ENCODE measurements at places on chromosomes 7 and 10.

DNA sequence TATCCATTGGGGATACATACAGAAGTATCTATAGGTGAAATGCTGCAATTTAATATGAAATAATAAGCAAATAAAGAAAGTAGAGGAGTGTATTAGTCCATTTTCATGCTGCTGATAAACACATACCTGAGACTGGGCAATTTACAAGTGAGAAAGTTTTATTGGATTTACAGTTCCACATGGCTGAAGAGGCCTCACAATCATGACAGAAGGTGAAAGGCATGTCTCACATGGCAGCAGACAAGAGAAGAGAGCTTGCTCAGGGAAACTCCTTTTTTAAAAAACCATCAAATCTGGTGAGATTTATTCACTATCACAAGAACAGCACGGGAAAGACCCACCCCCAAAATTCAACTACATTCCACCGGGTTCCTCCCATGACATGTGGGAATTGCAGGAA, 82.8 kb upstream of the TRIM24 start:
- no peak overlapping the region for H3K27ac ChIP-seq
- no peak overlapping the region for H3K4me3 ChIP-seq

GRCh38 chr7:38410056-38410455, 136.6 kb upstream of the TARP start:
- H3K4me1 ChIP-seq: peaks cover 3% of the 10 kb centered on the region
- H3K4me3 ChIP-seq: no peak overlapping the region
- H3K36me3 ChIP-seq: no peaks in the 10 kb centered on the region
- no peak overlapping the region for H3K27ac ChIP-seq
- H3K27me3 ChIP-seq: no peaks in the 10 kb centered on the region

DNA sequence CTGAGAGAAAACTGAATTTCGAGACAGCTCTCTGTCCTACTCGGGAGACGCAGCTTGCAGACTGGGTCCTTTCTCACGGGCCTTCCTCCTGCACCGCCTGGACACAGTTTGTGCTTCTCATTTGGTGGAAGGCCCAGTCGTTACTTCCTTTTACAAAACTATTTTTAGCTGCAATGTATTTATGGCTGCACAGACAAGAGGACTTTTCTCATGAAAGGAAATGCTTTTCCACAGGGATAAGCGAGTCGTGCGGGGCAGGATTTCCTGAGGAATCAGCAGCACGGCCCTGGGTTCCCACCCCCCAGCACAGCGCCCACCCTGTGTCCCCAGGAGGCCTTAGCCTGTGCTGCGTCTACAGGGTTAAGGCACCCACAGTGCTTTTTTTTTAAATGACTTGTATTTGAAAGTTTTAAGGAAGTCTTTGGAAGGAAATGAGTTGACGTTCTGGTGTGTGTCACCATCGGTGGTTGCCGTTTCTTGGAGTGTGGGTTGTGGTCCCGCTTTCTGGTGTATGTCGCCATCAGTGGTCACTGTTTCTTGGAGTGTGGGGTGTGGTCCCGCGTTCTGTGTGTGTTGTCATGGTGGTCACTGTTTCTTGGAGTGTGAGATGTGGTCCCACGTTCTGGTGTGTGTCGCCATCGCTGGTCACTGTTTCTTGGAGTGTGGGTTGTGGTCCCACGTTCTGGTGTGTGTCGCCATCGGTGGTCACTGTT, 50.9 kb downstream of the INPP5A start:
- no peaks in the 10 kb centered on the region for H3K36me3 ChIP-seq
- DNase-seq: no peak
- H3K4me1 ChIP-seq: peaks cover 13% of the 10 kb centered on the region

- H3K36me3 ChIP-seq: peaks cover 18% of the 10 kb centered on the region
- no peak for DNase-seq
- no peaks in the 10 kb centered on the region for H3K4me1 ChIP-seq
- H3K27ac ChIP-seq: no peak overlapping the region
These were observed 54.9 kb downstream of the AKAP9 start for GRCh38 chr7:91995391-91996105.

DNA sequence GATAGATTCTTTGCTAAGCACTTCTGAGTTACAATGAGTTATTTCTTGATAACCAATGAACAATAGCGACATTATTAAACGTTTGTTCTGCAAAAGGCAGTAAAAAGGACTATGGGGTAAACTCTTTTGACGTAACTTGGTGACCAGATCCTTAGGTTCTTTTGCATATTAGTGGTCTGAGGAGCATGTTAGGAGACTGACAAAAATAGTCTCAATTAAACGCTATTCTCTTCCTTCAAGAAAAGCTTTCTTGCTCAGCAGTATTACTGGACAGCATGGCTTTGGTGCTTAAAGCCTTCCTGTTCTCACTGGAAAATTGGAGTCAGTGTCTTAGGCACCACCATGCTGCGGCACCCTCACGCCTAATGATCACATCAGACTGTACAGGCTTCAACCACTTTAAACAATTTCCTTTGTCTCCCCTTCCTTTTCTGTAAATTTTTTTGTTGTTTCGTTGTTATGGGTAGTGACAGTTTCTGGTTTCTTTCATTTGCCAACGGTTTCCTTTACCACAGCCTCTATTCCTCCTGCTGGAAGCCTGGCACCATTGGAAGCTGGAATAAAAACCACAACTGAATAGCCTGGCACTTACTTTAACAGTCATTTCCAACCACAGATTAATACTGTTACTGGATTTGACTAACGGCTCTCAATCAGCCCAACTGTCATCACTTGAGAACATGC, 49.2 kb upstream of the FAM133B start:
- no peak overlapping the region for H3K4me3 ChIP-seq
- no peaks in the 10 kb centered on the region for H3K36me3 ChIP-seq
- DNase-seq: no peak
- no peaks in the 10 kb centered on the region for H3K27me3 ChIP-seq
- no peak overlapping the region for H3K27ac ChIP-seq
- no peaks in the 10 kb centered on the region for H3K4me1 ChIP-seq

- H3K4me1 ChIP-seq: peaks cover 13% of the 10 kb centered on the region
- no peaks in the 10 kb centered on the region for H3K27me3 ChIP-seq
- no peak overlapping the region for H3K4me3 ChIP-seq
- H3K27ac ChIP-seq: no peak overlapping the region
These were observed 990.3 kb downstream of the KCNMA1 start for GRCh38 chr10:76647301-76647700.

GRCh38 chr7:130926001-130926691, 192.1 kb upstream of the KLF14 start:
- H3K4me3 ChIP-seq: no peak overlapping the region
- DNase-seq: no peak
- H3K4me1 ChIP-seq: peaks cover 18% of the 10 kb centered on the region
- no peaks in the 10 kb centered on the region for H3K36me3 ChIP-seq

DNA sequence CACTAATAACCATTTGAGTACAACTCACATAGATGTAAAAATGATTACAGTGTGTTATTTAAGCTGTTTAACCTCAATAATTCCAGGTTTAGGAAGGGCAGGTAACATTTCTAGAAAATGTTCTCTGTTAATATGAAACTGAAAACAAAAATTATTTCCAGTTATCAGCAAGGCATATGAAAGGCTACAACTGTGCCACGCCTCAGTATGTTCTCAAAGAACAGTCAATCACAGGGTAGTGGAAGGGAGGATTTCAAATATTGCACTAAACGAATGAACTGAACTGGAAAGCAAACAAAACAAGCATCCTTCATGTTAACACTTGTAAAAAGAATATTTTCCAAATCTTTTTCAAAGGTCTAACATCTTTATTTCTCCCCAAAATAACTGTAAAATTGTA, 31.3 kb downstream of the ARHGAP19 start:
- no peaks in the 10 kb centered on the region for H3K27me3 ChIP-seq
- H3K36me3 ChIP-seq: no peaks in the 10 kb centered on the region
- H3K4me3 ChIP-seq: no peak overlapping the region
- peaks cover 4% of the 10 kb centered on the region for H3K4me1 ChIP-seq

GRCh38 chr10:79496896-79497295, 15.4 kb upstream of the EIF5AL1 start:
- H3K4me1 ChIP-seq: no peaks in the 10 kb centered on the region
- no peaks in the 10 kb centered on the region for H3K36me3 ChIP-seq
- no peak overlapping the region for H3K4me3 ChIP-seq
- H3K27me3 ChIP-seq: no peaks in the 10 kb centered on the region
- DNase-seq: no peak
- no peak overlapping the region for H3K27ac ChIP-seq

- H3K36me3 ChIP-seq: no peaks in the 10 kb centered on the region
- no peak overlapping the region for H3K4me3 ChIP-seq
- no peaks in the 10 kb centered on the region for H3K27me3 ChIP-seq
- no peak overlapping the region for H3K27ac ChIP-seq
- DNase-seq: peak; percentile 50
- no peaks in the 10 kb centered on the region for H3K4me1 ChIP-seq
These were observed 10.5 kb upstream of the PAX4 start for GRCh38 chr7:127628445-127628844.

- no peak overlapping the region for H3K27ac ChIP-seq
- no peak for DNase-seq
- H3K27me3 ChIP-seq: no peaks in the 10 kb centered on the region
- H3K4me3 ChIP-seq: no peak overlapping the region
These were observed 22.4 kb downstream of the ZNF33A start for GRCh38 chr10:38032886-38033285.

- no peak overlapping the region for H3K4me3 ChIP-seq
- H3K27me3 ChIP-seq: no peaks in the 10 kb centered on the region
- DNase-seq: no peak
- no peaks in the 10 kb centered on the region for H3K4me1 ChIP-seq
These were observed 55.0 kb downstream of the GBF1 start for GRCh38 chr10:102300278-102300843.

- no peaks in the 10 kb centered on the region for H3K36me3 ChIP-seq
- H3K4me3 ChIP-seq: no peak overlapping the region
- no peak for DNase-seq
- H3K27me3 ChIP-seq: no peaks in the 10 kb centered on the region
- H3K4me1 ChIP-seq: peaks cover 27% of the 10 kb centered on the region
These were observed 45.4 kb downstream of the CDK6 start for GRCh38 chr7:92790992-92791391.

GRCh38 chr10:133260895-133261725, 15.6 kb downstream of the ADAM8 start:
- H3K27ac ChIP-seq: no peak overlapping the region
- peaks cover 15% of the 10 kb centered on the region for H3K4me1 ChIP-seq
- peak; percentile 68 for DNase-seq
- H3K36me3 ChIP-seq: no peaks in the 10 kb centered on the region

GRCh38 chr10:84493951-84494848, 165.8 kb downstream of the CCSER2 start:
- DNase-seq: no peak
- no peaks in the 10 kb centered on the region for H3K36me3 ChIP-seq

GRCh38 chr10:77666821-77667220, 29.2 kb upstream of the KCNMA1 start:
- peaks cover 3% of the 10 kb centered on the region for H3K4me1 ChIP-seq
- H3K27me3 ChIP-seq: no peaks in the 10 kb centered on the region
- no peak overlapping the region for H3K27ac ChIP-seq
- DNase-seq: no peak

- peak overlapping the region; percentile 39 for H3K4me3 ChIP-seq
- no peak overlapping the region for H3K27ac ChIP-seq
These were observed 33.3 kb downstream of the GET4 start for GRCh38 chr7:909358-910329.

- peaks cover 13% of the 10 kb centered on the region for H3K4me1 ChIP-seq
- no peak overlapping the region for H3K27ac ChIP-seq
- no peak overlapping the region for H3K4me3 ChIP-seq
- no peak for DNase-seq
- no peaks in the 10 kb centered on the region for H3K27me3 ChIP-seq
These were observed 159.0 kb downstream of the SND1 start for GRCh38 chr7:127810696-127811660.

GRCh38 chr10:14200698-14201544, 129.8 kb downstream of the FRMD4A start:
- H3K36me3 ChIP-seq: no peaks in the 10 kb centered on the region
- H3K4me3 ChIP-seq: no peak overlapping the region
- no peaks in the 10 kb centered on the region for H3K27me3 ChIP-seq
- DNase-seq: peak; percentile 55
- H3K4me1 ChIP-seq: peaks cover 7% of the 10 kb centered on the region

GRCh38 chr10:24552346-24553016, 171.2 kb downstream of the ARHGAP21 start:
- no peaks in the 10 kb centered on the region for H3K27me3 ChIP-seq
- H3K4me3 ChIP-seq: no peak overlapping the region
- H3K36me3 ChIP-seq: no peaks in the 10 kb centered on the region
- H3K4me1 ChIP-seq: no peaks in the 10 kb centered on the region
- DNase-seq: peak; percentile 64
- H3K27ac ChIP-seq: no peak overlapping the region

- H3K27me3 ChIP-seq: no peaks in the 10 kb centered on the region
- H3K4me3 ChIP-seq: no peak overlapping the region
- no peak for DNase-seq
- H3K4me1 ChIP-seq: no peaks in the 10 kb centered on the region
- no peaks in the 10 kb centered on the region for H3K36me3 ChIP-seq
- no peak overlapping the region for H3K27ac ChIP-seq
These were observed 37.7 kb downstream of the PRSS2 start for GRCh38 chr7:142808461-142808801.

DNA sequence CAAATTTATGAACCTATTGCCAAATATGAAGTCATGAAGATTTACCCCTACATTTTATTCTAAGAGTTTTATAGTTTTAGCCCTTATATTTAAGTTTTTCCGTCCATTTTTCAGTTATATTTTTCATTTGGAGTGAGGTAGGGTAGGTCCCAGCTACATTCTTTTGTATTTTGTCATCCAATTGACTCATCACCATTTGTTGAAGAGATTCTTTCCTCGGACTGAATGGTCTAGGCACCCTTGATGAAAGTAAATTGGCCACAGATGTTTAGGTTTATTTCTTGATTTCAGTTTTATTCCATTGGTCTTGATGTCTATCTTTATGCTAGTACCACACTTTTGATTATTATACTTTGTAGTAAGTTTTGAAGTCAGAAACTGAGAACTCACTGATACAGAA, 22.7 kb downstream of the CYP2C19 start:
- no peaks in the 10 kb centered on the region for H3K4me1 ChIP-seq
- no peak overlapping the region for H3K27ac ChIP-seq
- no peak for DNase-seq
- no peaks in the 10 kb centered on the region for H3K36me3 ChIP-seq
- no peaks in the 10 kb centered on the region for H3K27me3 ChIP-seq

GRCh38 chr10:111084366-111085255, 7.8 kb downstream of the ADRA2A start:
- DNase-seq: no peak
- H3K4me1 ChIP-seq: no peaks in the 10 kb centered on the region
- no peak overlapping the region for H3K4me3 ChIP-seq
- H3K27ac ChIP-seq: no peak overlapping the region

GRCh38 chr10:94038024-94038423, 44.3 kb downstream of the PLCE1 start:
- no peak overlapping the region for H3K27ac ChIP-seq
- peaks cover 13% of the 10 kb centered on the region for H3K4me1 ChIP-seq
- H3K36me3 ChIP-seq: no peaks in the 10 kb centered on the region
- no peak overlapping the region for H3K4me3 ChIP-seq

GRCh38 chr7:81525841-81526240, 244.0 kb downstream of the HGF start:
- no peaks in the 10 kb centered on the region for H3K36me3 ChIP-seq
- DNase-seq: peak; percentile 8
- H3K4me3 ChIP-seq: no peak overlapping the region
- no peaks in the 10 kb centered on the region for H3K27me3 ChIP-seq
- no peak overlapping the region for H3K27ac ChIP-seq

All from neural progenitor cell (in vitro differentiated cells).